Left ventricle myocardium inferior (tissue), 1 donor: ENCODE measurements at places on chromosomes 1 and 21. TPM values are rescaled to one million over a fixed set of nuclear protein-coding genes. Genes with fewer than 3 reads are reported as not detected.
A peak's percentile ranks its signal among the peaks of the same experiment; 100 is the strongest.

- H3K4me3 ChIP-seq: no peak overlapping the region
- H3K4me1 ChIP-seq: peaks cover 48% of the 10 kb centered on the region
- no peaks in the 10 kb centered on the region for H3K27me3 ChIP-seq
- no peak for DNase-seq
- H3K27ac ChIP-seq: peak overlapping the region; percentile 77
These were observed 53.4 kb upstream of the RPL11 start for GRCh38 chr1:23638188-23638619.

DNA sequence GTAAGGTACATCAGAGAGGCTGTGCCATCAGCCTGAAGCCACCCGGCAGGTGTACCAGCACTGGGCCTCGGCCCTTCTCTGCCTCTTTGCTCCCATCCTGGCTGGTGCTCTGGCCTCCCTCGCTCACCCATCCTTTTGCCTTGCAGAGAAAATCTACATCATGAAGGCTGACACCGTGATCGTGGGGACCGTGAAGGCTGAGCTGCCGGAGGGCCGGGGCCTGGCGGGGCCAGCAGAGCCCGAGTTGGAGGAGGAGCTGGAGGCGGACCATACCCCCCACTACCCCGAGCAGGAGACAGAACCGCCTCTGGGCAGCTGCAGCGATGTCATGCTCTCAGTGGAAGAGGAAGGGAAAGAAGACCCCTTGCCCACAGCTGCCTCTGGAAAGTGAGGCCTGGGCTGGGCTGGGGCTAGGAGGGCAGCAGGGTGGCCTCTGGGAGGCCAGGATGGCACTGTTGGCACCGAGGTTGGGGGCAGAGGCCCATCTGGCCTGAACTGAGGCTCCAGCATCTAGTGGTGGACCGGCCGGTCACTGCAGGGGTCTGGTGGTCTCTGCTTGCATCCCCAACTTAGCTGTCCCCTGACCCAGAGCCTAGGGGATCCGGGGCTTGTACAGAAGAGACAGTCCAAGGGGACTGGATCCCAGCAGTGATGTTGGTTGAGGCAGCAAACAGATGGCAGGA is 24.5 kb upstream of the TNFRSF1B start:
- no peak for DNase-seq
- H3K27me3 ChIP-seq: no peaks in the 10 kb centered on the region
- H3K27ac ChIP-seq: peak overlapping the region; percentile 65
- H3K4me1 ChIP-seq: peaks cover 26% of the 10 kb centered on the region

GRCh38 chr1:81824759-81825158 is 24.0 kb downstream of the ADGRL2 start:
- H3K27ac ChIP-seq: no peak overlapping the region
- peaks cover 29% of the 10 kb centered on the region for H3K4me1 ChIP-seq
- no peak overlapping the region for H3K4me3 ChIP-seq
- H3K36me3 ChIP-seq: no peaks in the 10 kb centered on the region
- no peak for DNase-seq

- peaks cover 54% of the 10 kb centered on the region for H3K4me1 ChIP-seq
- H3K36me3 ChIP-seq: no peaks in the 10 kb centered on the region
- no peak overlapping the region for H3K27ac ChIP-seq
- no peak for DNase-seq
These were observed 14.9 kb upstream of the MACF1 start for GRCh38 chr1:39189592-39190041.

GRCh38 chr21:25385911-25386474 is 221.3 kb downstream of the MRPL39 start:
- no peaks in the 10 kb centered on the region for H3K36me3 ChIP-seq
- no peak overlapping the region for H3K27ac ChIP-seq
- peaks cover 11% of the 10 kb centered on the region for H3K27me3 ChIP-seq
- H3K4me3 ChIP-seq: no peak overlapping the region
- no peak for DNase-seq

GRCh38 chr1:22375601-22376000 is 76.0 kb upstream of the ZBTB40 start:
- H3K4me1 ChIP-seq: no peaks in the 10 kb centered on the region
- H3K27ac ChIP-seq: no peak overlapping the region
- no peak for DNase-seq
- peaks cover 74% of the 10 kb centered on the region for H3K27me3 ChIP-seq
- no peak overlapping the region for H3K4me3 ChIP-seq

DNA sequence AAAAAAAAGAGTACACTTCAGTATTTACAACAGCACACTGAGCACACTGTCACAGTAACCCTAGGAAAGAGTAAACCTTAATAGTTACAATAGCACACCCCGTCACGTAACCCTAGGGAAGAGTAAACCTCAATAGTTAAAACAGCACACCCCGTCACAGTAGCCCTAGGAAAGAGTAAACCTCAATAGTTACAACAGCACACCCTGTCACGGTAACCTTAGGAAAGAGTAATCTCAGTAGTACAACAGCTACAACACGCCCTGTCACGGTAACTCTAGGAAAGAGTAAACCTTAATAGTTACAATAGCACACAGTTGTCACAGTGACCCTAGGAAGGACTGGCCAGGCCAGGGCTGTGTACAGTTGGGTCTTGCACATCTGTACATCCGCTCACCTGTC is 3.0 kb downstream of the CDK11A start:
- H3K36me3 ChIP-seq: peaks cover 32% of the 10 kb centered on the region
- H3K4me3 ChIP-seq: no peak overlapping the region
- no peak for DNase-seq
- H3K4me1 ChIP-seq: peaks cover 7% of the 10 kb centered on the region
- no peaks in the 10 kb centered on the region for H3K27me3 ChIP-seq

GRCh38 chr1:220631238-220631815 is 58.8 kb upstream of the C1orf115 start:
- H3K36me3 ChIP-seq: peaks cover 12% of the 10 kb centered on the region
- no peaks in the 10 kb centered on the region for H3K27me3 ChIP-seq
- H3K4me3 ChIP-seq: no peak overlapping the region
- DNase-seq: no peak

DNA sequence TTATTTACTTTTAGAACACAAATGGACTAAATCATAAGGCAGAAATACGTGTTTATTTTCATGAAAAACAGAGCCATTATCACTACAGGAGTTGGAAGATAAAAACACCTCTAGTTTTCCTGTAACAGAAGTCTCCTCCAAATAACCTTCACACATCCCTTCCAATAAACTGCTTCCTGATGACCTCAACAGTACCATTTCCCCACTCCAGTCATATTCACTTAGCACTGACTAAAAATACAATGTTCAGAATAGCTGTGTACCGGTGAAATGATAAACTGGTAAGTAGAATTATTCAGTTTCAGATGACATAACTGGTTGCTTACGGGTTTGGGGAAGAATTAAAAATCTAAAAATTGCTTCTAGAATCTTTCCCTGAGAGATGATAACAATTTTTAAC is 137.9 kb downstream of the DENND1B start:
- H3K4me1 ChIP-seq: peaks cover 12% of the 10 kb centered on the region
- no peaks in the 10 kb centered on the region for H3K27me3 ChIP-seq
- peak overlapping the region; percentile 18 for H3K4me3 ChIP-seq
- peak overlapping the region; percentile 66 for H3K27ac ChIP-seq
- no peak for DNase-seq

GRCh38 chr1:201006450-201006849 is 17.1 kb downstream of the KIF21B start:
- H3K27me3 ChIP-seq: peaks cover 37% of the 10 kb centered on the region
- no peak overlapping the region for H3K27ac ChIP-seq
- no peaks in the 10 kb centered on the region for H3K36me3 ChIP-seq
- H3K4me1 ChIP-seq: no peaks in the 10 kb centered on the region
- H3K4me3 ChIP-seq: no peak overlapping the region
- DNase-seq: no peak

DNA sequence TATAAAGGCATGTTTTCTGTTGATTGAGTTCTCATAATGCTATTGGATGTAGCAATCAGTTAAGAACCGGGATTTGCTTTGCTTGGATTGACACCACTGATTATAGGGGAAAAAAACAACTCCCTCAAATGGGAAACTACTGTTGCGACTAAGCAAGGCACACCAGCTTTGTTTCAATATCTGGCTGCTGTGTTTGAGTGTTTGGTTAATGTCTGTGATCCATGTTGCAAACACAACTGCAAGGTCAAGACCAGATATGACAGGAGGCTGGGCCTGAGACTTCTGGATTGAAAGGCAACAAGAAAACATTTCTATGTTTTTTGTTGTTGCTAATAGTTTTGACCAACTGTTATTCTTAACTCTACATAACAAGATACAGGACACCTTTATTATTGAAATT is 50.7 kb downstream of the MTR start:
- peak overlapping the region; percentile 76 for H3K27ac ChIP-seq
- H3K27me3 ChIP-seq: no peaks in the 10 kb centered on the region
- no peak overlapping the region for H3K4me3 ChIP-seq
- peaks cover 50% of the 10 kb centered on the region for H3K4me1 ChIP-seq

- H3K4me3 ChIP-seq: no peak overlapping the region
- H3K36me3 ChIP-seq: no peaks in the 10 kb centered on the region
- H3K27me3 ChIP-seq: peaks cover 28% of the 10 kb centered on the region
- DNase-seq: no peak
- H3K27ac ChIP-seq: no peak overlapping the region
These were observed 9.2 kb upstream of the ZNF644 start for GRCh38 chr1:91031081-91031480.

GRCh38 chr1:80064524-80064923 is 1058.0 kb upstream of the ADGRL4 start:
- H3K4me3 ChIP-seq: no peak overlapping the region
- no peaks in the 10 kb centered on the region for H3K36me3 ChIP-seq
- H3K27me3 ChIP-seq: no peaks in the 10 kb centered on the region
- DNase-seq: no peak

DNA sequence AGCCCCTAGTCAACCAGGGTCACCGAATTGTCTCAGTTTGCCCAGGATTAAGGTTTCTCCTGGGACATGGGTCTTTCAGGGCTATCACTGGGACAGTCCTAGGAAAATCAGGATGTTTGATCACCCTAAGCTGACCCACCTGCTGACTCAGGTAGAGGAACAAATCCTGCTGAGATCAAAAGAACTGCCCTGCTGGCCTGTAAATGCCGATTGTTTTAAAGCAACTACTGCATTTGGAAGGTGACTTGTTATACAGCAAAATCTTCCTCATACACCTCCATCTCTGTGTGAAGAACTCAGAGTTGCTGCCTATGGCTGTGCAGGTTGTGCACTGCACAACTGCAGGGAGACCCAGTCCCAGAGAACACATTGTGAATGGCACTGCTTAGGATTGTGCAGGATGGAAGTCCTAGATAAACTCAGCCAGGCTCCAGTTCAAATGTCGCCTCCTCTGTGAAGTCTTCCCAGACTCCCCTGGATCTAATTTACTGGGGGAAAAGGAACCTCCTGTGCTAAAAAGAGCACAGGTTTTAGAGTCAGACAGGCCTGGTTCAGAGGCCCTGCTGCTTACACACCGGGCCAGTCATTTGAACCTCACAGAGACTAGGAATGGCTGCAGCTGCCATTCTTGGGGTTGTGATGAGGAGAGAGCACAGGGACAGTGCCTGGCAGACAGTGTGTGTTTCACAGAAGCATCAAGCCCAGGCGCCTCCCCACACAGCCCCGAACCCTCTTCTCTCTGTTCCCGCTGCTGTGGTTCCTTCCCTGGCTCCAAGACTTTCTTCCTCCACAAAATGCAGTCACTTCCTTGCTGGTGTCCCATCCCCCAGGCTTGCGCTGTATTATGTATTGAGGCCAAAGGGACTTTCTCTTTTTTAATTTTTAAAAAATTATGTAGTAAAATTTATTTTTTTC is 23.2 kb upstream of the LRP8 start:
- DNase-seq: no peak
- peaks cover 5% of the 10 kb centered on the region for H3K27me3 ChIP-seq
- no peak overlapping the region for H3K4me3 ChIP-seq
- no peaks in the 10 kb centered on the region for H3K4me1 ChIP-seq
- H3K27ac ChIP-seq: no peak overlapping the region
- no peaks in the 10 kb centered on the region for H3K36me3 ChIP-seq

DNA sequence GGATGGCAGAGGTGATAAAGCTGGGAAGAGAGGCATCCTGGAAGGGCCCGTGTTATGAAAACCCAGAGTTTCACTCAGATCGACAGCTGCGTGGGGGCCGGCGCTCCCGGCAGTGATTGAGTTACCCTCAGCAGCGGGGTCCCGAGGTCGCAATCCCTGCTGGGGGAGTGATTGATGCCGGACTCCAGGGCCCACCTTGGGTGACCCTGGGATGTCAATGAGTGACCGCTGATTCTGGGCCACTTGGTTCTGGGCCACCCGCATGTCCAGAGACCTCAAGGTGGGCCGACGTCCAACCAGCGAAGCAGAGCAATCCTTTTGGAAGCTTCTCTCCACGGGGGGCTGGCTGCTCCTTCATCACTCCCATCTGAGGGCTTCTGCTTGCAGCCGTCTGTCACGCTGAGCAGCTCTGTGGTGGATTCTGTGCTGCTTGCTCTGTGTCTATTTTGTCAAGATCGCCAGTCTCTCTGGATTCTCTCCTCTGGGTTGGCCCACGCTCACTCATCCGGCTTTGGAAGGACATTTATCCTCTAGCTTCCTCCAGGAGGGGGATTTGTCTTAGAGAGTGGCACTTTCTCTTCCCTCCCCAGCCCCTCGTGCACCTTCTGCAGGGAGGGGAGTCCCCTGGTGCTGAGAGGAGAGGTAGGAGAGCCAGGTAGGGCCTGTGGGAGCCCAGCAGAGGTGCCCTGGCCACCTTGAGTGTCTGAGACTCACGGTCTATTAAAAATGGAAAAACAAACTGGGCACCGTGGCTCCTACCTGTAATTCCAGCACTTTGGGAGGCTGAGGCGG is 110.9 kb upstream of the C1orf174 start:
- H3K27ac ChIP-seq: no peak overlapping the region
- H3K4me3 ChIP-seq: no peak overlapping the region
- no peak for DNase-seq
- no peaks in the 10 kb centered on the region for H3K36me3 ChIP-seq

GRCh38 chr1:216617081-216617875 is 106.0 kb downstream of the ESRRG start:
- no peak overlapping the region for H3K4me3 ChIP-seq
- no peaks in the 10 kb centered on the region for H3K27me3 ChIP-seq
- peaks cover 25% of the 10 kb centered on the region for H3K4me1 ChIP-seq
- H3K27ac ChIP-seq: peak overlapping the region; percentile 80
- H3K36me3 ChIP-seq: no peaks in the 10 kb centered on the region

- no peaks in the 10 kb centered on the region for H3K27me3 ChIP-seq
- no peak overlapping the region for H3K27ac ChIP-seq
- H3K36me3 ChIP-seq: no peaks in the 10 kb centered on the region
- DNase-seq: no peak
These were observed 47.2 kb downstream of the CAPN9 start for GRCh38 chr1:230794431-230794830.

GRCh38 chr1:207073906-207074820 is 14.5 kb upstream of the C4BPB start:
- H3K27me3 ChIP-seq: no peaks in the 10 kb centered on the region
- peak overlapping the region; percentile 1 for H3K4me3 ChIP-seq
- H3K36me3 ChIP-seq: peaks cover 70% of the 10 kb centered on the region
- no peak for DNase-seq
- H3K27ac ChIP-seq: peak overlapping the region; percentile 82

The DCST2 gene
- not detected for total RNA-seq

The AMY1B gene
- total RNA-seq: not detected

The TESK2 gene
- total RNA-seq: 1.4 TPM

The PLA2G2A gene
- total RNA-seq: 69.0 TPM

The DIRAS3 gene
- 32.6 TPM for total RNA-seq

The PRUNE1 gene
- 42.8 TPM for total RNA-seq

The FCAMR gene
- total RNA-seq: not detected

The PTGFR gene
- total RNA-seq: 0.44 TPM

The LDLRAD1 gene
- total RNA-seq: not detected

The NBPF6 gene
- not detected for total RNA-seq

The SEMA4A gene
- 1.0 TPM for total RNA-seq

The PI4KB gene
- total RNA-seq: 44.5 TPM
